Fibroblast of the aortic adventitia (primary cell): ENCODE measurements at places on chromosomes 13 and 19.

- no peak for DNase-seq
These were observed 179.9 kb downstream of the IRS2 start for GRCh38 chr13:109606520-109606919.

DNA sequence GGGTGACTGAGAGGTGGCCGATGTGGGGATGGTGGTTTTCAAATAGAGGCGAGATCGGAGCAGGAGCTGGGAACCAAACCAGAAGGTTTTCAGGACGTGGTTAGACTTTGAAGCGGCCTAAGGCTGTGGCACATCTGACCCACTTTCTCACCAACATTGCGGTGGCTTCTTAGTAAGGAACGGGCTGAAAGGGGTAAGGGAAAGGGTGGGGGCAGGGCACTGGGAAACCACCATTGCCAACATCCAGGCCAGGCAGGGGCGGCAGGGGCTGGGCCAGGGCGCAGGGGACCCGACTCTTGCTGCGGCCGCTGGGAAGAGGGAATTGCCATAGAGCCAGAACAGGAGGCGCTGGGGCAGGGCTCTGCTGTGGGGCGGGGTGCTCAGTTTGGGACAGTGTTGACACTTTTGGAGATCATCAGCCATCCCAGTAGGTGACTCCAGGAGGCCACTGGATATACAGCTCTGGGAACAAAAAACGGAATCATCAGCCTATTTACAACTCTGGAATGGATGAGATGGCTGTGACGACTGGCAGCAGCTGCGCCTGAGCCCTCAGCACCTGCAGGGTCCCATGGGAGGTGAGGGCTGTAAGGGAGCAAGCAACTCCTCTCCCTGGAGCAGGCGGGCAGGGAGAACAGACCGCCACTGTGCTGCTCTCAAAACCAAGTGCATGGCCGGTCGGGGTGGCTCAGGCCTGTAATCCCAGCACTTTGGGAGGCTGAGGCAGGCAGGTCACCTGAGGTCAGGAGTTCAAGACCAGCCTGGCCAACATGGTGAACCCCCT is 52.2 kb downstream of the IRS2 start:
- DNase-seq: no peak

DNA sequence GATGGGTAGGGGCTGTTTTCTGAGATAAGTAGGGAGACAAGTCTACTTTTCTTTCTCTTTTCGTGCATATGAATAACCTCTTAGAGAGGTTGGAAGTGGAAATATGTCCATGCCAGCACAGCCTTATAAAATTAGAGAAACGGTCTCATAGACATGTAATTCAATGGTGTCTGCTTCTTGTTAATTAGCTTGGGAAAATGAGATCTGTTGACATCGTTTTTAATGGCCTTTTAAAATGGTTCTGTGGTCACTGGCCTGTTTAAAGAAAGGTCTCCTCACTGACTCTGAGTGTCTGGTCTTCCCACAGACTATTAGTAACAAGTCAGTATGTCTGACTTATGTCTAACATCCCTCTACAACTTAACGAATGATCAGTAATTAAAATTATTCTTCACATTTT is 487.1 kb downstream of the SLITRK6 start:
- no peak for DNase-seq

- DNase-seq: no peak
These were observed 752 bp downstream of the RPL18A start for GRCh38 chr19:17860331-17860992.

DNA sequence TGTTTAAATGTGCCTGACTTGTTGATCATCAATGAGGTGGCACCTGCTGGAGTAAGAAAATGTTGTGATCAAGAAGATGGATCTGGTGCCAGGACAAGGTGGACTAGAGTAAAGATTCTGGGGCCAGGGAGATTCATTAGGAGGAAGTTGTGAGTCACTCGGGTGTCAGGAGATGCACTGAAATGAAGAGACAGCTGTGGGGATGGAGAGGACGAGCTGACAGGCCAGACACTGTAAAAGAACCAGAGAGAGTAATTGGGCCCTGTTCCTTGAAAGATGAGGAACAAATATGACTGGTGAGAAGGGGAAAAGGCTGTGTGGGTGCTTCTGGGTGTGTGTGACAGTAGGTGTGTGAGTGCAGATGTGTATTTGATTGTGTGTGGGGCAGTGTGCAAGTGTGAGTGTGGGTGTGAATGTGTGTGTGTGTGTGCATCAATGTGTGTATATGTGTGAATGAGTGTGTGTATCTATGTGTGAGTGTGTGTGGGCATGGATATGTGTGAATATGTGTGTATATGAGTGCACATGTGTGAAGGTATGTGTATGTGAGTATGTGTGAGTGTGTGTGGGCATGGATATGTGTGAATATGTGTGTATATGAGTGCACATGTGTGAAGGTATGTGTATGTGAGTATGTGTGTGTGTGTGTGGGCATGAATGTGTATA is 260.5 kb downstream of the RFC3 start:
- DNase-seq: no peak

DNA sequence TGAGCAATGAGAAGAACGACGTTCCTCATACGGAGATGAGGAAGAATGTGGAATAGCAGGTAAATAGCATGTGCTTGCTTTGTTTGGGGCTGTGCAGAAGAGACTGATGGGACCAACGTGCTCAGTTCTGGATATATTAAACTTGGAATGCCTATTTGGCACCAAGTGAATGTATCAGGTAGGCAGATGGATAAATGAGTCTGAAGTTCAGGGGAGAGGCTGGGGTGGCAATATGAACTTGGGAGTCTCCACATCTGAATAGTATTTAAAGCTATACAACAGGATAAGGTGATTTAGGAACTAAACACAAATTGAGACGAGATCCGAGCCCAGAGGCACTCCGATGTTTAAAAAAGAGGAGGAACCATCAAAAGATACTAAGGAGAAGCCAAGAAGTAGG is 12.7 kb upstream of the USPL1 start:
- no peak for DNase-seq
